ENCODE measurements at places on chromosomes 1 and 21.

DNA sequence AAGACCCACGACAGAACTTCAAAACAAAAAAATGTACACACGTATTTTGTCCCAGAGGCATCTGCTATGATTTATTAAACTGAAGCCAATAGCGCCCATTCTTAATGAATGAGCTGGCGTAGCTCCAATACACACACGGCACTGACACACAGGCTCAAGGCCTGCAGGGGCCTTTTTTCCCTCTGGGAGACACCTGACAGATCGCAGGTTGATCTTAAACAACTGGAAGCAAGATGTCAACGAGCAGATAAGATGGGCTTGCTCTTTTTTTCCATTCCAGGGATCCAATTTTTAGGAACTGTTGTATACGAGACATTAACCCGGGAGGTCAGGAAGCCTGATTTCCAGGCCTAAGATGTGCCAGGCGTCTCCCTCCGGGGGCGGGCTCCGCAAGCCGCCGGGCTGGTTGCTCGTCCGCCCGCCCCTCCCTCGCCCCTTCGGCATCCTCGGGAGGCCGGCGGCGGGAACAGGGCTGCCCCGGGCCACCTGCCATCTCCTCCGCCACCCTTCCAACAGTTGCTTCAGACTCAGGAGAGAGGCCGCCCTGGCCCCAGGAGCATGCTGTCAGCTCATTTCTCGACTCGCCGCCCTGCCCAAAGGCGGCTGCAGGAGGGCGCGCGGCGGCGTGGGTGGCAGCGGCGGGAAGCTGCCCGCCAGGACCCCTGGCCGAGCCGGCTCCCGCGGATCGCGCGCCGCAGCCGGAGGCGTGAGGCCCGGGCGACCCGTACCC is 735 bp downstream of the TTC13 start:
- no peak for DNase-seq

GRCh38 chr1:106836708-106837107 is 219.8 kb upstream of the PRMT6 start:
- DNase-seq: no peak

DNA sequence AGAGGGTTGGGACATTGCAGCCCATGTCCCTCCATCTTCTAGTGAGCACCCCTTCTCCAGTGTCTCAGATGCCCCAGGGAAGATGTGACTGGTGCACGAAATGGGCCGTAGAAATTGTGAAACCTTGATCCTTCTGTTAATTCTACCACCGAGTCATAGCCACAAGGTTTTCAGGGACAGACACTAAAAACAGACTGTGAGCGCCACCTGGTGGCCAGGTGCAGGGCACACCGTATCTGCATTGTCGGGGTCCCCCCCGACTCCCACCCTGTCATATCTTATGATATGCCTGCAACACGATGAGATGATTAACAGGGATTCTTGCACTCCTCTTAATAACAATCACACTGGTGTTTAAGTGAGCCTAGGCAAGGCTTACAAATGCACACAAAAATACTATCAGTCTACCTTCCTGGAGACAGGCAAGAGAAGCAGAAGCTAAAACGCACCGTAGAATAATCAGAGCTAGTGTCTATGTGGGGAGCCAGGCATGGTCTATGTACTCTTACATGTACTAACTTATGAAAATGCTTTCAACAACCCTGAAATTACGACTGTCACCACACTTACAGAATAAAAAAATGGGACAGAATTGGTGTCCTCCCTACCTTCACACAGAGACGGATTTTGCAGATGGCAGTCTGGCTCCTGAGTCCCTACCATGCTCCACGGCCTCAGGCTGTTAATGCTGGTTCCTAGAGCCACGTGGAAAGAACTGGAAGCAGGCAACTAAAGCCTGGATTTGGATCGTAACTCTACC is 57.9 kb downstream of the FHAD1 start:
- DNase-seq: no peak

DNA sequence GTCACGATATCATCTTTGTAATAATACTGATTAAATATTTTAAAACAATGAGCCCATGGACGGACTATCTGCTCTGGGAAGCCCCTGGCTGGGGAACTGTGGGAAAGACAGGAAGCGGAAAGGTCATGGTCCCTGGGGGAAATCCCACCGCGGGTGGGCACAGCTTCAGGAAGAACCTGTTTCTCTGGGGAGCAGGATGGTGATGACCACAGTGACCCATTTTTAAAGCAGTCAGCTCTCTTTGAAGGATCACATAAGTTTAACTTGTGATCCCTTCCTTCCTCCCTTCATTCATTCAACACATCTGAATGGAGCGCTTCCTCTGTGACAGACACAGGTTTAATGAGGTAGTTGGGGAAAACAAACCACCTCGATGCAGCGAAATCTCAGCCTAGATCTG is 73.0 kb downstream of the DHRS3 start:
- DNase-seq: no peak

GRCh38 chr21:37392441-37392840 is 25.9 kb downstream of the DYRK1A start:
- DNase-seq: no peak

GRCh38 chr1:44842862-44843655 is at the start of gene PTCH2:
PTCH2 (minus strand) TSS chr1:44843253; CDS start chr1:44842932, 321 bp downstream.
- DNase-seq: no peak
